ENCODE measurements at places on chromosomes 6 and 20. TPM values are rescaled to one million over a fixed set of nuclear protein-coding genes. Genes with fewer than 3 reads are reported as not detected.

NRSN1 gene
- not detected for total RNA-seq

DNA sequence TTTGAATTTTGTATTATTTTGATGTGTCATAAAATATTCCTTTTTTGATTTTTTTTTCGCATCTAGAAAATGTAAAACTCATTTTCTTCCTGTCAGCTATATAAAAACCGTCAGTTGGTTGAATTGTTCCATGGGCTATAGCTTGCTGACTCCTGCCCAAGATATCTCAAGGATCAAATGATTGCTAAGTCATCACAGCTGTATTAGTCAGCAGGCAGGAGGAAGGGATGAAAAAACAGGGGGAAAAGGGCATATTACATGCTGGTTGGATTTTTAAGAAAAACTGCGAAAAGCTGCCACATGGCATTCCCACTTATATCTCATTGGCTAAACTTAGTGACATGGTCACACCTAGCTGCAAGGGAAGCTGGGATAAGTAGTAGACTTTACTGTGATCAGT, 569.9 kb downstream of the BCKDHB start:
- DNase-seq, result no peak

PDE10A gene
- total RNA-seq, result not detected

DNA sequence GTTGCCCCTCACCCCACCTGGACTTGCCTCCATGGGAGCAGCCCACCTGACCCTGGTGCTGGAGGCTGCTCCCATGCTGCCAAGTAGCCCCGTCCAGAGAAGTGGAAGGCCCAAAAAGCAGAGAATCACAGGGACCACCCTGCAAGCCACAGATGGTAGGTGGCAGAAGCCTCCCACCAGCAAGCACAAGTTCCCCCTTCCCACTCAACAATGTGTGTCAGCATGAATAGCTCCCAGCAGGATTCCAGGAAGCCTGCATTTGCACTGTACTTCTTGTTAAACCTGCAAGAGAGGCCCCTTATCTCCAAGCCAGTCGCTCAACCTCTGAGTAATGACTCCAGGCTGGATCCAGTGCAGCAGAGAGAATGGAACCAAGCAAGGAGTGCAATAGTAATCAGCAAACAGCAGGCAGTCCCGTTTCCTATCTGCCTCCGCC, 180.8 kb upstream of the CST7 start:
- no peak for DNase-seq

- no peak for DNase-seq
Measured at GRCh38 chr6:89690944-89691324, 52.4 kb upstream of the LYRM2 start.

DACT2 gene
- total RNA-seq, result not detected

GRCh38 chr20:51727872-51728271, 40.3 kb downstream of the ATP9A start:
- DNase-seq, result no peak

DNA sequence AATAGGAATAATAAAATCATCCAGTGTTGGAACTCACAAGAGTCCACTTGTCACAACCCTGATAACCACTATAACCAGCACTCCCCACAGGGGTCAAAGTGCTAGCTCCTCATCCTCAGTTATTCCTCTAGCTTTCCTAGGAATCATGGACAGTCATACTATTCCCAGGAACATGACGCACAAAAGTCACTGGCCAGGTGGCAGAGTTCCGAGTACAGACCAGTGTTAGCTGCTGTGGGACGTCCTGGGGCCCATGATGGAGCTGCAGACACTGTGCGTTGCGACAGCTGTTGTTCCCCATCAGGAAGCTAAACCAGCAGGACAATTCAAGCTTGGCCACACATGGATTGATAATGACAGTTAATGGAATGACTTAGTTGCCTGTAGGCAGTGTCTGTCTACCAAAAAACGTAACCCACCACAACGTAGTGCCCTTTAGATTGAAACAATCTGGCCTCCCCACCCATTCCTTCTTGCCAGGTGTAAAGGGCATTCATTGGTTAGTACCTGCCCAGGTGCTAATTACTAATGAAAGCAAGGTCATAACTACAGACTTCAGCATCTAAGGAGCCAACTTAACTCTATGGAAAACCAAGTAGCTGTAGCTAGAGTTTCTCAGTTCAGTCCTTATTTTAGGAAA, 17.4 kb downstream of the EZR start:
- DNase-seq, result no peak

GRCh38 chr6:45651301-45651700, 273.6 kb upstream of the SUPT3H start:
- DNase-seq, result no peak

SIRPG gene
- total RNA-seq, result 35.9 TPM

- no peak for DNase-seq
Measured at GRCh38 chr20:23029324-23029723, 5.8 kb upstream of the SSTR4 start.

MYCT1 gene
- not detected for total RNA-seq

RIMS4 gene
- 0.07 TPM for total RNA-seq

GRCh38 chr20:20970841-20971240, 135.3 kb downstream of the LINC00237 start:
- no peak for DNase-seq

GRCh38 chr6:112178846-112179245, 75.5 kb downstream of the LAMA4 start:
- no peak for DNase-seq

DNA sequence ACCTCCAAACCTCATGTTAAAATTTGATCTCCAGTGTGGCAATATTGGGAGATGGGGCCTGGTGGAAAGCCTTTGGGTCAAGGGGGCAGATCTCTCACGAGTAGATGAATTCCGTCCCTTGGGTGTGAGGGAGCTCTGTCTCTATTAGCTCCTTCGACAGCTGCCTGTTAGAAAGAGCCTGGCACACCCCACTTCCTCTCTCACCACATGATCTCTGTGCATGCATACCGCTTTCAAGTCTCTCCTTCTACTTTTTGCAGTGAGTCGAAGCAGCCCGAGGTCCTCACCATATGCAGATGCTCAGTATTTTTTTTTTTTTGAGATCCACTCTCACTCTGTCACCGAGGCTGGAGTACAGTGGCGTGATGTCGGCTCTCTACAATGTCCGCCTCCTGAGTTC, 176.9 kb downstream of the SYNDIG1 start:
- no peak for DNase-seq

GRCh38 chr6:98137391-98137790, 697.0 kb upstream of the POU3F2 start:
- no peak for DNase-seq

DNA sequence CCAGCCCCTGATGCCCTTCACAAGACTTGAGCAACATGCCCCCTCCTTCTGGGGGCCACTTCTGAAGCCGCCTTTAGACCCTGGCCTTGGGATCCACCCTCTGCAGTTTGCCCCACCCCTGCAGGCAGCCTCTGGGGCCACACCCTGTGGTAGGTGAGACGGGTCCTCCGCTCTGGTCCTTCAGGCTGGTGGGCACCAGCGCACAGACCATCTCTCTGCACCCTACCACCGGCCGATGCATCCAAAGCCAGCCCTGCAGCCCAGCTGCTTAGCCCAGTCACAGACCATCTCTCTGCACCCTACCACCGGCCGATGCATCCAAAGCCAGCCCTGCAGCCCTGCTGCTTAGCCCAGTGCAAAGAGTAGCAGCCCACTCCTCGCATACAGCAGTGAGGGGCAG, 159.3 kb upstream of the ECI2 start:
- no peak for DNase-seq

GRCh38 chr6:84560436-84561390, 203.7 kb downstream of the TBX18 start:
- DNase-seq, result no peak

CFAP61 gene
- total RNA-seq, result not detected

DNA sequence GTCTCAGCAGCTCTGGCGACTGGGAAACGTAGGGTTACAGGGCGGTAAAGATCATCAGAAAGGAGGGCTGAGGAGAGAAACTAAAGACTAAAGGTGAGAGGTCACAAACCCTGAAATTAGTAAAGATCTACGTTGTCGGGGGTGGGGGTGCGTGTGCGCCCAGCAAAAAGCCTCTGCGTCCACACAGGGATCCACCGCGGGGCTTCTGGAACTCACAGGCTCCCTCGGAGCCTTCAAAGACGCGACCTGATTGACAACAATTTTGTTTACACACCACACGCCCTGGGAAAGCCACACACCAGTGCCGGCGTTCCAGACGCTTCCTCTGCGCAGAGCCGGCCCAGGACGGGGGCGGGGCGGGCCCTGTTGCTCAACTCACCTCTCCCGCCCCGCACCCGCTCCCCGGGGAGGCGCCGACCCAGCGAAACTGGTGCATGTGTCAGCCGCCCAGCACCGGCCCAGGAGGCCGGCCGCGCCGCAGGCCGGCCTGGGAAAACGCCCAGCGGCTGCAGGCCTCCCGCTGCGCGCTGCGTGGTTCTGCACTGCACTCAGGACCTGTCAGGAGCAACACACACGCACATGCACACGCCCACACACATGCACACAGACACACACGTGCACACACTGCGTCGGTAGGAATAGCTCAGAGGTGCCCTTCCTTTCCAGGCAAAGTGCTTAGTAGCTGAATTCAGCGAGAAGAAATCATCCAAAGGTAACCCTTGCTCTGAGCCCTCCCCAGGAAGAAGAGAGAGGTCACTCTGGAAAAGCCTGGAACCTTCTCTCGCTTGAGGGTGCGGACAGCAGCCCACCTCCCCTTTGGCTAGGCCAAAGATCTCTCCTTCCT, 57.2 kb upstream of the ARID1B start:
- DNase-seq, result peak; percentile 73

- DNase-seq, result no peak
Measured at GRCh38 chr6:122620902-122621301, 10.7 kb downstream of the PKIB start.

DNA sequence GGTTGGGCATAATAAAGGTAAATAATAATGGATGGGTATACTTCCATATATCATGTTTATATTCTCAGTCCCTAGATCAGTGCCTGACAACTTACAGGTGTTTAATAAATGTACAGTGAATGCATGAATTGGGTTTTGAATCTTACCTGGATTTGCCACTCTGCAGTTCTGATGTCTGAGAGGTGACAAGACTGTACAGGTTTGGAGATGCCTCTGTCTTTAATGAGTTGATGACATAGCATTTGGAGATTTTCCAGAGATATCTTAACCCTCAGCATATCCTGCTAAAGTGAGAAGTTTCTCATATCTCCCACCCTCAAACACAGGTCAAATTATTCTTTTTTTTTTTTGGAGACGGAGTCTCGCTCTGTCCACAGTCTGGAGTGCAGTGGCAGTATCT, 2.2 kb downstream of the ANKS1A start:
- DNase-seq, result no peak

DNA sequence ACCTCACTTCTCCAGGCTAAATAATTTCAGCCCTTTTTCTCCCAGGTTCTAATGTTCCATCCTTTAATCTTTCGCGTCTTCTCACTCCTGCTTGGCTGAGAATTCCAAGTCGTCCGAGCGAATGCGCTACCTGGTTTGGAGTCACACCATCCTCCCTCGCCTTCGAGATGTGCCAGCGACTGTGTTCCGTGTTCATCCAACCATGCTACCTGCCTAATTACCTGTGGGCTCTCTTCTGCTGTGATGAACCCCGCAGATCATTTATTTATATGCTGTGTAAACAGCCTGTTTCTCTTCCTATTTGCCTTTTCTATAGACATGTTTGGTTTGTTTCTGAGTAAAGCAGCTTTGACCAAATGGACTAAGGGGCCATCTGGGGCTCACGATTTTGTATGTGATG, 83.5 kb upstream of the TMEM181 start:
- DNase-seq, result no peak

EIF6 gene
- 93.0 TPM for total RNA-seq

GRCh38 chr6:3522561-3523260, 65.9 kb upstream of the SLC22A23 start:
- no peak for DNase-seq

GRCh38 chr6:26234421-26235301, 130.3 kb upstream of the BTN3A2 start:
- peak; percentile 90 for DNase-seq

MOXD1 gene
- total RNA-seq, result not detected

PXDC1 gene
- total RNA-seq, result 0.17 TPM

DNA sequence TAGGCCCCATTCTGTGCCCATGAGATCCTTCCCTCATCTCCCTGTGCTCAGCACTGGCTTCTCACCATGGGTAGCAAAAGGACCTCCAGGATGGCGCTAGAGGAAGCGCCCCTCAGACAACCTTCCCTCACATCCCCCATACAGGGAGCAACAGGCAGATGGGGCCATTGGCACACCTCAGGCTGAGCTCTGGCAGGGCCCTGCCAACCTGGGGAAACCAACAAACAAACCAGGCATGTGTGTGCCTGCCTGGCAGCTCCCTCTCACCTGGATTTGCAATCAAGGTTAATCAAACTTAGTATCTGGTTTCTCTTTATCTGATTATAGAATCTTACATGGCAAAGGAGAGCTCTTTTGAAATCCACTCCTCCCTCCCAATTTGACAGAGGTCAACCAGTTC, 134.9 kb downstream of the SLC23A2 start:
- DNase-seq, result no peak

DNA sequence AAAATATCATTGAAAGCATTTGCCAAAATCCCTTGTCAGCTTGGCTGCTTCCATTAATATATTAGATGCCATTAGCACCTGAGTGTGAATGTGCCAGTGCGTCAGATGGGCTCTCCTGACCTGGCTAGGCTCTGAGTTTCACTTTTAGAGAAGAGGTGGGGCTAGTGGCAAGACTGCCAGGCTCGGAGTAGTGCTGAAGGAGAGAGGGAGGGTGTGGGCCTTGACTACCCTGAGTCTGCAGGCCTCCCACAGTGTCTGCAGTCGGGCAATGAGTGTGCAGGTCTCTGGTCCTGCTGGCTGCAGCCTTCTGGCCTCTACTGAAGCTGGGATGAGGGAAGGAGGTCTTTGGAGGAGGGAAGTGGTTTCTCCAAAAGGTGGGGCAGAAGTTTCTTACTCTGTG, 34.6 kb upstream of the PNPLA1 start:
- DNase-seq, result no peak

ADGRG6 gene
- 0.69 TPM for total RNA-seq

CALHM5 gene
- total RNA-seq, result not detected

GRCh38 chr6:73719046-73719445, 23.0 kb downstream of the CD109 start:
- DNase-seq, result no peak

DNA sequence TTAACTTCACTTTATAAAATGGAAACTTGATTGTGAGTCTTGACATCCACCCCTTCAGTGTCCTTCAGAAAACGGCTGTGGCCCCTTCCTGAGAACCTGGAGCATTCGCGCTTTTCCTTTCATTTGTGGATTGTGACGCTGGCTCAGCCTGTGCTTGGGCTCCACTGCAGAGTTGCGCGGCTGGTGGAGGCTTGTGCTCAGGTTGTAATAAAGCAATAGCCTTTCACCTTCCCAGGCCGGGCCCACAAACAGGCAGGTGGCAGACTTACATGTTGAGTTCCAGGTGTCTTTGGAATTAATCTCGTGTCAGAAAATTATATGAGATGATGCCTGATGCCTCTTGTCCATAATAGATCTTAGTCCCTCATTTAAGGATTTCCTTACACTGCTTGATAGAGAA, 199.9 kb downstream of the CDH4 start:
- no peak for DNase-seq

DNA sequence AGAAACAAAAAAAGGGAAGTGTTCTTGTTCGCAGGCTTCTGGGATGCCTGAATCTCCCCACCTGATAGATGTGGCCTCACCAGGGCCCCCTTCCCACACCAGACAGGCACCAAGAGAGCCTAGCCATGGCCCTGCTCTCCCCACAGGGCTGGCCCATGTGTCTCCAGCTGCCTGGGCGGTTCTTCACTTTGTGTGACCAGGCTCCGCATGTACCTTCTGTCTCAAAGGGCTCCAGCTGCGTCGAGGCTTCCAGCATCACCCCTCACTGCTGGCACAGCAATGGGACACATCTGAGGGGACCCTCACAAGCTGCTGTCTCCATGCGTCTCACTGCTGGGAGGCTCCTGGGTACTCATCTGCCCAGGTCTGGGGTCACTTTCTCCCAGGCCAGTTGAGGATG, 362.9 kb downstream of the ZFAND3 start:
- DNase-seq, result no peak

GRCh38 chr20:52118016-52118623, 73.5 kb downstream of the ZFP64 start:
- no peak for DNase-seq

Measured in activated naive CD4-positive, alpha-beta T cell treated with anti-CD3 and anti-CD28 coated beads for 36 hours (primary cell).